Kidney epithelial cell (primary cell): ENCODE measurements at places on chromosomes 13 and 19. TPM values are rescaled to one million over a fixed set of nuclear protein-coding genes. Genes with fewer than 3 reads are reported as not detected.

The NAPSA gene
- 1.7 and 1.8 TPM in 2 replicates for total RNA-seq

The CATSPERD gene
- total RNA-seq, result not detected in 2 replicates

The ICAM5 gene
- 0.38 and 3.8 TPM in 2 replicates for total RNA-seq

The SLITRK1 gene
- total RNA-seq, result not detected in 2 replicates

The MEF2B gene
- 0.13 TPM in 1 of 2 replicates, not detected in the other for total RNA-seq

The KCNJ14 gene
- total RNA-seq, result 0.54 and 2.1 TPM in 2 replicates

The CGB2 gene
- 1.9 and 5.1 TPM in 2 replicates for total RNA-seq

The HSH2D gene
- total RNA-seq, result 0.46 and 1.8 TPM in 2 replicates

The CBY2 gene
- total RNA-seq, result not detected in 2 replicates

The HNRNPL gene
- 192 and 200 TPM in 2 replicates for total RNA-seq

The ZFR2 gene
- 0.17 TPM in 1 of 2 replicates, not detected in the other for total RNA-seq

The AP3D1 gene
- total RNA-seq, result 178 and 194 TPM in 2 replicates

The SIGLEC10 gene
- 0.04 and 0.55 TPM in 2 replicates for total RNA-seq

The CTU1 gene
- 19.1 and 23.6 TPM in 2 replicates for total RNA-seq

The GNG7 gene
- total RNA-seq, result 0.21 and 0.33 TPM in 2 replicates

The POU4F1 gene
- 0.13 TPM in 1 of 2 replicates, not detected in the other for total RNA-seq

The INSL3 gene
- total RNA-seq, result not detected in 2 replicates

The POLR1G gene
- 18.0 and 24.4 TPM in 2 replicates for total RNA-seq

The ARHGEF7 gene
- 32.4 and 34.1 TPM in 2 replicates for total RNA-seq

The GDF15 gene
- total RNA-seq, result 637 and 822 TPM in 2 replicates

The THAP8 gene
- total RNA-seq, result 12.0 and 16.3 TPM in 2 replicates

The SLC5A5 gene
- total RNA-seq, result 0.13 TPM in 1 of 2 replicates, not detected in the other

The SYNE4 gene
- total RNA-seq, result 8.6 and 11.5 TPM in 2 replicates

The ZNF497 gene
- 0.58 and 3.1 TPM in 2 replicates for total RNA-seq

The FXYD5 gene
- total RNA-seq, result 135 and 153 TPM in 2 replicates

The RAB3A gene
- total RNA-seq, result 0.07 and 0.38 TPM in 2 replicates

The SMIM17 gene
- total RNA-seq, result 0.46 TPM in 1 of 2 replicates, not detected in the other

The NANOS3 gene
- 0.68 TPM in 1 of 2 replicates, not detected in the other for total RNA-seq

The PRODH2 gene
- not detected in 2 replicates for total RNA-seq

The CYP2F1 gene
- not detected in 2 replicates for total RNA-seq

The PPM1N gene
- total RNA-seq, result 0.48 TPM in 1 of 2 replicates, not detected in the other

The UGGT2 gene
- total RNA-seq, result 30.3 and 39.6 TPM in 2 replicates

The PLVAP gene
- total RNA-seq, result 0.48 and 1.5 TPM in 2 replicates

The CKM gene
- total RNA-seq, result not detected in 2 replicates

The UPF3A gene
- 22.5 and 30.7 TPM in 2 replicates for total RNA-seq

The AP1M2 gene
- 73.7 and 86.8 TPM in 2 replicates for total RNA-seq

The VMAC gene
- 4.3 and 5.5 TPM in 2 replicates for total RNA-seq

The NLRP5 gene
- not detected in 2 replicates for total RNA-seq

The HCN2 gene
- total RNA-seq, result 0.13 and 0.48 TPM in 2 replicates

The ZNF83 gene
- total RNA-seq, result 60.2 and 60.8 TPM in 2 replicates

The AMER2 gene
- total RNA-seq, result 0.04 and 0.27 TPM in 2 replicates

The OR7A5 gene
- total RNA-seq, result not detected in 2 replicates

The HAUS8 gene
- total RNA-seq, result 8.1 and 9.9 TPM in 2 replicates

The SH2D3A gene
- total RNA-seq, result 40.0 and 45.8 TPM in 2 replicates

The CPB2 gene
- total RNA-seq, result not detected in 2 replicates

The PTPRH gene
- total RNA-seq, result 0.55 and 2.1 TPM in 2 replicates

The INAFM1 gene
- 2.2 and 3.9 TPM in 2 replicates for total RNA-seq
